Stimulated activated CD4-positive, alpha-beta T cell treated with anti-CD3 and anti-CD28 coated beads, Interleukin-1b, Interleukin-23, amount 100 ng/mL, for 48 hours (primary cell): ENCODE measurements at places on chromosomes 12 and 14.

GRCh38 chr12:42776396-42776795 is 186.8 kb upstream of the PRICKLE1 start:
- no peak for DNase-seq

DNA sequence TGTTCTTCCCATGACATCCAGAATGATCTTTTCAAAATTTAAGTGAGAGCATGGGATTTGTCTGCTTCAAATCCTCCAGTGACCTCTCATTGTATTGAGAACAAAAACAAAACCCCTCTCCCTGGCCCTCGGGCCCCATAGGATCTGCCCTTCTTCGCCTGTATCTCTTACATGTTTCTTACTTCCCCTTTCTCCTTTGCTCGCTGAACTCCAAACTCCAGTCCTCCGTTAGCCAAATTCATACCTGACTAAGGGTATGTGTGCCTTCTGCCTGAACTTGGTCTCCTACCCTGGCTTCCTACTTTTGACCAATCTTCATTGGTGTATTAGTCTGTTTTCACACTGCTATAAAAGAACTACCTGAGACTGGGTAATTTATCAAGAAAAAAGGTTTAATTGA is 13.2 kb upstream of the TSPAN11 start:
- DNase-seq = no peak

DNA sequence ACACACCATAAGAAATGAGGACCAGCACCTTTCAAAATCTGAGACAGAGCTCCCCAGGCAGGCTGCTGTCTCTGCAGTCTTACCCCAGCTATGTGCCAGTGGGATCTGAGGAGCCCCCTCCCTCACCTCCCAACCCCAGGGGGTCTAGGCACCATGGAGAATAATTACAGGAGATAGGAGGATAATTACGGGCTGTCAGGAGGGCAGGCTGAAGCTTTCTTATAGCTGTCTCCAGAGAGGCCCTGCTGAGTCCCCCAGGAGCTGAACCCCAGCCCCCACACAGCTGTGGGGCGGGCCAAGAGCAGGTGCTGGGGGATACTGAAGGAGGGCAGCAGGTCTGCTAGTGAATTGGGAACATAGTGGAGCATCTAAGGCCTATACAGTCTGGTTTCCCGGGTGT is 6.8 kb downstream of the CPNE6 start:
- DNase-seq = no peak

GRCh38 chr14:29927376-29928116 is at the start of gene PRKD1:
Gene PRKD1 (minus strand): TSS chr14:29927847.
- no peak for DNase-seq

GRCh38 chr12:18468246-18469075 is 207.1 kb downstream of the PIK3C2G start:
- DNase-seq = no peak

DNA sequence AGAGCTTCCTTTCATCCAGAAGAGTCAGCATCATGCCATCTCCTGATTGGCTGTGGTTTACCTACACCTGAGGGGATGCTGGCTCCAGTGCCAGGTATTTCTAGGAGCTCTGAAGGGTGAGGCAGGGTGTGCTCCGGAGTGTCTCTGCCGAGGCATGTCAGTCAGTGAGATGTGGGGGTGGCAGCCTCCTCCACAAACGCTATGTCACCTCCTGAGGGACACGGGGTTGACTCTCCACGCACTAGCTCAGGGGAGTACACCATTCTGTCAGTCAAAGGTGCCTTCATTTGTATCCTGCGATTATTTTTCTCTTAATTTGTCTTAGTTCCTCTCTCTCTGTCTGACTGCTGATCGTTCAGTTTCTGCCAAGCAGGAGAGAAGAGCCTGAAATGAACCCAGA is 604.5 kb downstream of the VRK1 start:
- DNase-seq = no peak

DNA sequence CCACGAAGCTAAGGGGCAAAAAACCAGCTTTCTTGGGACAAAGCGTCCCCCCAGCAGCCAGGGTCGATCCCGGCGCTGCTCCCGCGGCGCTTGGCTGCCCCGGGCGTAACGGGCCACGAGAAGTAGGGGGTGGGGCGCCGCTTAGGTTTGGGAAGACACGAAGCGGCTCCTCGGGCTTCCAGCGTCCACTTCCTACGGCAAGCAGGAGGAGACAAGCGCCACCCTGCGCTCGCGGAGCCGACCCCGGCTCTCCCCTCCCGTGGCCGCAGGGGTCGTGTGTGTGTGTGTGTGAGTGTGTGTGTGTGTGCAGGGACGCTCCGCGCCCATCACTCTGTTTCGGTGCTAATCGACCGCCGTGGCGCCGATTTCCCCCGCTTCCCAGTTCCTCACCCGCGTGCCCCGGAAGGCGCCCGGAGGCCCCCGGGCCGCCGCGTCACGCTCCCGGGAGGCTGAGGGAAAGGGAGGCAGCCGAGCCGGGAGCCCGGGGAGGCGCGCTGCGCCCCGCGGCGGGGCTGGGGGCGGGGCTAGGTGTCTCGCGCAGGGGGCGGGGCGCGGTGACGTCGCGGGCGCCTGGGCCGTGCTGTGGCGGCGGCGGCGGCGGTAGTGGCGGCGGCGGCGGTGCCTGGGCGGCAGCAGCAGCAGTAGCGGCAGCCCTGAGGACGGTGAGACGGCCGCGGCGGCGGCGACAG is at the start of gene ERC1:
Gene ERC1 (plus strand): TSS at position 563 of the 689 bp plus-strand sequence. CDS start 36,681 bp downstream, outside the sequence.
- peak; percentile 80 for DNase-seq

GRCh38 chr14:69711065-69711464 is 55.9 kb upstream of the SRSF5 start:
- no peak for DNase-seq

- DNase-seq = no peak
Measured at GRCh38 chr12:74957634-74958033, 252.0 kb downstream of the KCNC2 start.
